ENCODE measurements at places on chromosomes 1 and 21.

DNA sequence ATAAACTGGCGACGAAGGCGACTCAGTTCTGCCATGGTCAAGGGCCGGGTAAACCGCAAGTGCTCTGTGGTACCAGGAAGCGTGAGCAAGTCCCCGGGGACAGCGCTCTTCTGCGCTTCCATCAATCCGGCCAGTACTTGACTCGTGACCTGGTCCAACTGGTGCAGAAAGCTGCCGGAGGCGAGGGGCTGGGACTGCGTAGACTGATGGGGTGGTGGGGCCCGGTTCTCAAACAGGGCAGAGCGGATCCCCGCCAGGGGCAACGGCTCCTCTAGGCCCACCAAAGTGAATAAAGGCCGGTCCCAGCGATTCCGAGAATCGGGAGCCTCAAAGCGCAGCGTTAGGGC lies 852 bp downstream of the KTI12 start:
- DNase-seq, result peak; percentile 57

GRCh38 chr1:62076286-62076685 lies 118.4 kb upstream of the L1TD1 start:
- no peak for DNase-seq

DNA sequence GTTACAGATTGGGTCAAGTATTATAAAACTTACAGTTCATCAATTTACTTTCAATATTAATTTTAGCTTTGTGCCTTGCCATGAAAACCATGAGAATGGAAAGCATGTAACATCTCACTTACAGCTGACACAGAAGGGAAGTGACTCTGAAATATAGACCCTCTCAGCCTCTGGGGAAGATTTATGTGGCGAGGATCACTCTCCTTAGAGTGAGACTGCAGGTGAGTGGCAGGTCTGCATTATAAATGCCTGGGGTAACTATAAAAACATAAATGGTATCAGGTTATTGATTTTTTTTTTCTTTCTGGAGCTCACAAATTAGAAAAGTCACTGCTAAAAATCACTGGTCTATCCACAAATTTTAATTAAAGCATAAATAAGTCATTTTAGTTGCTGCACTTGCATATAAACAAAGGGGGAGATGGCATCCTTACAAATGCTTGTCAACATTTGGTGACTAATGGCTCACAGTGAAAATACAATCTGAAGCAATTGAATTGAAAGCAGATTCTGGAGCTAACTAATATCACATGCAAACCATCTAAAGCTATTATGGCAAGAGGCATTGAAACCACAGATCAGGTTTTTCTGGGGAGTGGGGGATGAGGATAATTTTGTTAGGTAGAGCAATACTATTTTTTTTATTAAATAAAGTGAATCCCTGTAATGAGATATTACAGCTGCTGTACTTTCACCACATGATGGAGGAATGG lies 200.9 kb downstream of the TM2D1 start:
- DNase-seq, result no peak

GRCh38 chr1:37858931-37859506 lies 373 bp downstream of the MTF1 start:
- no peak for DNase-seq

GRCh38 chr1:218547957-218548730 lies 203.0 kb downstream of the TGFB2 start:
- DNase-seq, result no peak
